ENCODE measurements at places on chromosomes 6 and 20.

DNA sequence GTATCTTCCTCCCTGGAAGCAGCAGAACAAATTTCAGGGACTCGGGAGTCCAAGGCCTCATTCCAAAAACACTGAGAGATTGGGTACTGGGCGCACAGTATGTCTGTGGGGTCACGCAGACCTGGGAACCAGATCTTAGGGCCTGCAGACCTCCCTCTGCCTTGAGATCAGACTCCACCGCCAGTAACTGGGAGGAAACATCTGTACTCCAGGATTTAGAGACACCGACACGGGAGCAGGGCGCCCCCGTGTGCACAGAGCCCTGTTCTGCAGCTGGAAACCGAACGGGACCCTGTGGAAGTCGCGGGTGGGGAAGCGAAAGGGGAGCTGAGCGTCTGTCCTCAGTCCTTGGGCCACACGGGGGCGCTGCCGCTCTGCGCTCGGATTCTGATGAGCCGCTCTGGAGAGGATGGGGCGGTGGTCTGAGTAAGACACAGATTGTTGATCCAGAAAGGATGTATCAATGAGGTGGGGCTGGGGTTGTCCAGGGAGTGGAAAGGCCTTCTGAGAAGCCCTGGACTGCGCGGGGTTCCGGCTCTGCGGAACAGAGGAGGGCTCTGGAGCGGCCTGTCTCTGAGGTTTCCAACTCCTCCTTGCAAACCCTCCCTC, 35.7 kb upstream of the HLA-E start:
- peak; percentile 93 for DNase-seq

DNA sequence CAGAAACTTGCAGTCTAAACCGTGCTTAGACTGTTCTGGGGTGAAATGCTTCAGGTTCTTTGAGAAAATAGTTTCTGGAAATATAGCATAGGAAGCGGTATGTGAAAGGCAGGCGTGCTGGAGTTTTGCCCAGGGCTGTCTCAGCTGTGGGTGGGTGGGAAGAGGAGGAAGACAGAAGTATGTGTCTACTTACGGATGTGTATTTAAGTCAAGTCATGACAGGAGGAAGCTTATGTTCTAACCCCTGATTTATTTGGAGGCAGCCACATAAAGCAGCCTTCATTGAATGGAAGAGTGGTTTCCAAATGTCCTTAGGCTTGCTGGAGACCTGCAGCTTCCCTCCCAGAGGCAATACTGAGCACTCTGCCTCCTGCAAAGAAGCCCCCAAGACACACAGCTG, 345.8 kb upstream of the PRND start:
- no peak for DNase-seq

DNA sequence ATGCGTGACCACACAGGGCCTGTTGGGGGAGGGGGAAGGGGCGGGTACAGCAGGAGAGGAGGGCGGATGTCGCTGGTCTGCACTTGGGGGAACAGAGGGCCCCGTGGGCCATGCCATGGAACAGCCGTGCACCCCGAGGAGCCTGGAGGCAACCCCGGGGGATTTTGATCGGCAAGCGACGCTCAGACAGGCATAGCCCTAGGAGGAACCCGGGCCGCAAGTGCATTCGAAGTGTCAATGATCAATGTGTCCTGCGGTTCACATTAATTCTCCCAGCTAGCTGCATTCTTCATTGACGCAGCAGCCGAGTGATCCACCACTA, 772.8 kb upstream of the DEFB115 start:
- no peak for DNase-seq

DNA sequence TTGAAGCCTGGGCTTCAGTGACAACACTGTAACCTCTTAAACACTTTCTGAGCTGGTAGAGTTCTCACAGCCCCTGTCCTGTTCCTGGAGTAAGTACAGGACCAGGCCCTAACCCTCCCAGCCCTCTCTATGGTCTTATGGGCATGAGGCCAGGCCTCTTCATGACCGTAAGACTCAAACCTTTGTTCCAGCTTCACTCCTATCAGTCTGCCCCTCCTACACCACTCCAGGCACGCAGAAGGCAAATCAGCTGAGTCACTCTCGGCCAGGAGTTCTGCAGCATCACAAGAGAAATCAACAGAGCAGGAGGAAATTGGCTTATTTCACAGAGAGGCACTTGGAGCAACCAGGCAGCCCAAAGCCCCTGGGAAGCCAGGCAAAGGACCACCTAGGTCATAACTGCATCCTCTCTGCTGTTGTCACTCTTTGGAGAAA, 25.3 kb upstream of the CHD6 start:
- peak; percentile 31 for DNase-seq

DNA sequence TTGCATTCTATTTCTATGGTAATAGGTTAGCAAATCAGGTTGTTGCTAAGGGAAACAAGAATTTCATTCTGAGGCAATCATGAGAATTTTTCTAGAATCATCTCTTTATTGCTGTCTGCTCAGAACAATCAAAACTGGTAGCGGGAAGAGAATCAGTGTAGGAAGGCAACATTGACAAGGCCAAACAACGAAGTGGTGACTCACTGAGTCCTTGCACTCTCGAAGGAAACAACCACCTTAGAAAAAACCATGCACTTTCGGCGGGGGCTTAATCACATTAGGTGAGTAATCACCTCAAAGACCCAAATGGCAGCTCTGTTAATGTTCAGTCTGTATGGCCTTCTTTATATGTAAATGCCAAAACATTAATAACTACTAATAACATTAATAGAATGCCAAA, 78.8 kb upstream of the MAP7 start:
- no peak for DNase-seq

- no peak for DNase-seq
Measured at GRCh38 chr6:105611606-105612005, 208.7 kb upstream of the PREP start.

GRCh38 chr20:54237116-54237943, 29.4 kb downstream of the PFDN4 start:
- DNase-seq = no peak

DNA sequence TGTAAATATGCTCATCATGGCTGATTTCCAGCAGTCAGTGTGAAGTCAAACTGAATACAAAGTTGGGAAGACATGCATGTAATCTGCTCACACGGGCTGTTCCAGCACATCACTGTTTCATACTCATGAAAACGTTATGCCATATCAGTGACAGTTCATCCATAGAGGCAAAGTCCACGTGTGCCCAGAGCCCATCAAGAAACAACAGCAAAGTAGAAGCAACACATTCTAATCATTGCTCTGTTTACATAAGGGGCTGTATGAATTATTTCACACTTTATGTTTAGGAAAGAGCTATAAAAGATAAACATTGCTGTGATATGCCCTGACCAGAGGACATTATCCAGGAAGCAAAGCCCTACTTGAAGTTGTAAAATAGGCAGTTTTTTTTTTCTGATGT, 157.0 kb upstream of the ENPP5 start:
- no peak for DNase-seq

GRCh38 chr6:83062225-83062624, 3.4 kb downstream of the UBE3D start:
- DNase-seq = no peak

DNA sequence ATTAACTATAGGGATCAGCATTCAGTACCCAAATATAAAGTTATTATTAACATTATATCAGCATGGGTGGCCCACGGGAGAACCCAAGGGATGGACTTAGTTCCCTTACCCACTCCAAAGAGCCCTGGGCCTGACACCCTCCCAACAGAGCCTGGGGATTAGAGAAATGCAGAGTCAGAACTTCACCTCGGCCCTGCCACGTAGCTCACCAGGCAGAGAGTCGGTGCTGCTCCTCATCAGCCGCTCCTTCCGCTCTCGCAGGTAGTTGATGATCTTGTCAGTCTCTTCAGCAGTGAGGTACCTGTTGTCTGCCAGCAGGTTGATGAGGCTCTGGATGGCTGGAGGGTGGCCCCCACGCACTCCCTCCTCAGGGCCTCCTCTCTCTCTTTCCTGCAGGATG, 26.6 kb downstream of the NCOA5 start:
- no peak for DNase-seq

DNA sequence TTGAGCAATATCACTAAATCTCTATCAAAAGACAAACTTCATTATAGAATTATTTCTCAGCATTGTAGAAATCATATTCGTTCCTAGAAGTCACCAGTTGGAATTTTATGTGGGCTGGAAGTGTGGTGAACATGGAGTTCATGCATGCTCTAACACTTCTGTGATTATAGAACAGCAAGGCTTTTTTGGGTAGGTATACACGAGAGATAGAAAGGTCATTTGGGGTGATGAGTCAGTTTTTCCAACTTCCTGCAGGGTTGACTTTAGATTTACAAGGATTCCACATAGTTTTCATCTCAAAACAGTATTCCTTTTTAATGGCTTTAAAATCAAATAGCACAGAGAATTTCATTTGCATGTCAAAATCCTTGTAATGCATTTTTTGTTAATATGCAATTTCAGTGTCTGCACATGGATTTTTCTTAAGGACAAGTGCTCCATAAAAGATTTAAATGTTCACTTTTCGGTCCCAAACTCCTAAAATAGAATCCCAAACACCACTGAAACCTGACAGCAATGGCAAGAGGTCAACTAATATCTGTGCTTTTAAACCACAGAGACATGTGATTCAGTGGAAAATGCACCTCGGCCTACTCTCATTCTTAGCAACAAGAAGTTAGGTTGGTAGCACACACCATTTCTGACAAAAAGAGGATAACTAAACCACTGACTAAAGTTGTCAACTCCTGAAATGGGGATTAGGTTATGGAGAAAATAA, 211.0 kb downstream of the MOXD1 start:
- no peak for DNase-seq

DNA sequence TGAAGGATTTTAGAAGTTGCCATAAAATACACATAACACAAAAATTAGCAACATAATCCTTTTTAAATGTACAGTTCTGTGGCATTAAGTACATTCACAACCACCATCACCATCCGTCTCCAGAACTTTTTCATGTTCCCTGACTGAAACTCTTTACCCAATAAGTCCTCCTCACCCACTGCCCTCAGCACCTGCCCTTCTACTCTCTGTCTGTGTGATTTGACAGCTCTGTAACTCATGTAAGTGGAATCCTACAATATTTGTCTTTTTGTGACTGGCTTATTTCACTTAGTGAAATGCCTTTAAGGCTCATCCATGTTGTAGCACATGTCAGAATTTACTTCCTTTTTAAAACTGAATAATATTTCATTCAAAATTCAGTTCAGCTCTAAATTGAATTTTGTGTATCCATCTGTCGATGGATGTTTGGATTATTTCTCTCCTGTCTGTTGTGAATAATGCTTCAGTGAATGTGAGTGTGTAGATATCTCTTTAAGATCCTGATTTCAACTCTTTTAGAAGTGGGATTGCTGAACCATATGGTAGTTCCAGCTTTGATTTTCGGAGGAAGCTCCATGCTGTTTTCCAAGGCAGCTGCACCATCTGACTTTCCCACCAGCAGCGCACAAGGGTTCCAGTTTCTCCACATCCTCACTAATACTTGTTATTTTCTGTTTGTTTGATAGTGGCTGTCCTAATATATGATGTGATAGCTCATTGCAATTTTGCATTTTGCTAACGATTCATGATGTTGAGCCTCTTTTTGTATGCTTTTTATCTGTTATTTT, 4.2 kb downstream of the ENTPD6 start:
- DNase-seq = no peak

DNA sequence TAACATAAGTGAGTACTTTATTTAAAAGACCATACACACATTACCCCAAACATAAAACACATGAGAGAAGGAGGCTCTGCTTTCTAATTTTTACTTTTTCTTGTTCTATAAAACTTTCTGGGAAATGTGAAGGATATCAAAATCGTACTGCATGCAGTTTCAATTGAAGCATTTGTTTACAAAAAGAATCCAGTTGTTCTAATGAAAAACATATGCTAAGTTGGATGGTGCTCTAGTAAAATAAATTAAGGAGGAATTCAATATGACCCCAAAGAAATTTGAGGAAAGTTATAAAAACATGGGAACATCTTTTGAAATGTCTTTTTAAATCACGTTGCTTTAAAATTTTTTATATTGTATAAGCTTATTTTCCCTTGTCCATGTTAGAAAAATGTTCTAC, 37.6 kb downstream of the OR2B6 start:
- no peak for DNase-seq

- DNase-seq = no peak
Measured at GRCh38 chr6:32196682-32197616, 4.5 kb upstream of the GPSM3 start.

DNA sequence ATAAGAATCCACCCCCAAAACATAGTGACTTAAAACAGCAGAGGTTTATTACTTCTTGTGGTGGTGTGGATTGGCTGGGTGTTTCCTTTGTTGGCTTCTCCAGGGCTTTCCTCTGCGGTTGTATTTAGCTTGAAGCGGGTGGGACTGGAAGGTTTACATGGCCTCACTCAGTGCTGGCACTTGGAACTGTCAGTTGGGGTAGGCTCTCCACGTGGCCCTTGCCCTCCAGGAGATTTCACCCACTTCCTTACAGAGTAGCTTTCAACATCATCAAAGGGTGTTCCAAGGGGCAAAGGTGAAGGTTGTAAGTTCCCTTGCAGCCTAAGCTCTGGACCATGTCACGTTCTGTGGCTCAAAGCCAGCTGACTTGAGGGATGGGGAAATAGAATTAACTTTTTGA, 32.5 kb upstream of the NKX2-2 start:
- no peak for DNase-seq

DNA sequence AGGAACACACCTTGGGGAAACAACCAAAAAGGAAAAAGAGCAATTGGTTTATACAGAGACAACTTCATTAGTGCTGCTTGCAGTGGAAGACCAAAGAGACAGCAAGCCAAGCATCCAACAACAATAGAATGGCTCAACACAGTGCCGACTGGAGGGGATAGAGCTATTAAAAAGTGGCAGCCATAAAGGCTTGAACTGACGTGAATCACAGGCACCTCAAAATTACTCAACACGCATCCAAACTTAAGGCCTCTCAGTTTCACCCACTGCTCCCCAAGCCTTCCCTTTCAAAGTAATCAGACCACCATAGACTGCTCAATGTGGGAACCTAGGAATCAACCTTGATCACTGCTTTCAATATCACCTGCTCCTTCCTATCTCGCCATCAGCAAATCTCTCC, 9.7 kb downstream of the TNFRSF21 start:
- no peak for DNase-seq

DNA sequence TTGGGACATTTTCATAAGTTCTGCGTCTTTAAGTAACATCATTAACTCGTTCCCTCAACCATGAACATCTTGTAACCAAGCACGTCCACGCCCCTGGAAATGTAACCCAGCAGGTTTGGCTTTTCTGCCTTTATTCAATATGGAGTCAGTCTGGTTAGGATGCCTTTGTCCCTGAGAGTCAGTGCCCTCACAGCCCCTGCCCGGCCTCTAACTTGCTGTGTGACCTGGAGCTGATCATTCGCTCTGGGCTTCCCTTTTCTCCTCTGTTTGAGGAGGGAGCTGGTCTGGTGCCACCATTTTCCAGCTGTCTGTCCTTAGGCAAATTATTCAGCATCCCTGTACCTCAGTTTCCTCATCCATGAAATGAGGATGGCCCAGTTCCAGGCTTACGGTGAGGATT, 26.5 kb upstream of the ANGPT4 start:
- DNase-seq = no peak

- DNase-seq = no peak
Measured at GRCh38 chr6:20936949-20937348, 402.7 kb downstream of the CDKAL1 start.

DNA sequence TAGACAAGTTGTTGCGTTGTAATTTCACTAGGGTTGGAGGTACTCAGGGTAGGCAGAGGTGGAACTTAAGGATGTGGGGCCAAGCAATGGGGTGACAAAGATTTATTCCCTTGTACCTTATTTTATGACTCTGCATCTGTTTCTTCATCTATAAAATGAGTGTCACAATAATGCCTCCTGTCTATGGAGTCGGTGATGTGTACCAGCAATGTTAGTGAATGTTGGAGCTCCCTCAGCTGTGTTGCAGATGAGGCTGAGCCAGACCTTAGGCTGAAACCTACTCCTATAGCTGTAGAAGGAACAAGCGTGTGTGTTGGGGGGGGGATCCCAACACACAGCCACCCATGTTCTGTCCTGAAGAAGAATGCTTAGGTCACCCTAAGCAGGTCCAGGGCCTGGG, 4.5 kb downstream of the UBE2C start:
- no peak for DNase-seq
